RCC 7860 (cell line): ENCODE measurements at places on chromosomes 11 and 22.

DNA sequence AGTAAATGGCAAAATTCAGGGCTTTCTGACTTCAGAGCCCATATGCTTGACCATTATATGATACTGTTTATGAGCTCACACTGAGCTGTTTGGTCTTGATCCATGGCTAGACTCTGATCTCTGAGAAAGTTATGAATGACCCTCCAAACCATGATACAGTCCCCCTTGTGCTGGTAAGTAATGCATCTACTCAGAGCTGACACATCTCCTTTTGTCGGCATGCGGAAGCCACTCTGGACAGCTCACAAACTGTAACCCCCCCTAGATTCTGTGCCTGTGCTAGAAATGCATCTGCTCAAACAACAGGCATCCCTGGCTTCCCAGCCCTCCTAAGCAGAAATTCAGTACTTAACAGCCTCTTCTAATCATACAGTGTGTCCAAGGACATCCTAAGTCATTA, 150.8 kb upstream of the RAG2 start:
- no peak for DNase-seq

- no peak for DNase-seq
These were observed 19.2 kb upstream of the MUC5B start for GRCh38 chr11:1203505-1204271.

DNA sequence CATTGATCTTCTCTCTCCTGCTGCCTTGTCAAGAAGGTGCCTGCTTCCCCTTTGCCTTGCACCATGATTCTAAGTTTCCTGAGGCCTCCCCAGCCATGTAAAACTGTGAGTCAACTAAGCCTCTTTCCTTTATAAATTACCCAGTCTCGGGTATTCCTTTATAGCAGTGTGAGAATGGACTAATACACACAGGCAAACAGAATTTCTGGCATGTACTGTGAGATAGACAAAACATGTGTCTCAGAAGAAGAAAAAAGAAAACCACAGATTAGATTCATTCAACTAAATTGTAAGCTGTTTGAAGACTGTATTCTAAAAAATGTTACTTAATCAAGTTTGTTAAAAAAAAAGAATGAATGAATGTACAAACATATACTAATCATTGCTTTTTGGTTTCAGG, 1.5 kb upstream of the MMP20 start:
- no peak for DNase-seq

GRCh38 chr11:115930886-115931547, 426.8 kb upstream of the CADM1 start:
- peak; percentile 17 for DNase-seq

DNA sequence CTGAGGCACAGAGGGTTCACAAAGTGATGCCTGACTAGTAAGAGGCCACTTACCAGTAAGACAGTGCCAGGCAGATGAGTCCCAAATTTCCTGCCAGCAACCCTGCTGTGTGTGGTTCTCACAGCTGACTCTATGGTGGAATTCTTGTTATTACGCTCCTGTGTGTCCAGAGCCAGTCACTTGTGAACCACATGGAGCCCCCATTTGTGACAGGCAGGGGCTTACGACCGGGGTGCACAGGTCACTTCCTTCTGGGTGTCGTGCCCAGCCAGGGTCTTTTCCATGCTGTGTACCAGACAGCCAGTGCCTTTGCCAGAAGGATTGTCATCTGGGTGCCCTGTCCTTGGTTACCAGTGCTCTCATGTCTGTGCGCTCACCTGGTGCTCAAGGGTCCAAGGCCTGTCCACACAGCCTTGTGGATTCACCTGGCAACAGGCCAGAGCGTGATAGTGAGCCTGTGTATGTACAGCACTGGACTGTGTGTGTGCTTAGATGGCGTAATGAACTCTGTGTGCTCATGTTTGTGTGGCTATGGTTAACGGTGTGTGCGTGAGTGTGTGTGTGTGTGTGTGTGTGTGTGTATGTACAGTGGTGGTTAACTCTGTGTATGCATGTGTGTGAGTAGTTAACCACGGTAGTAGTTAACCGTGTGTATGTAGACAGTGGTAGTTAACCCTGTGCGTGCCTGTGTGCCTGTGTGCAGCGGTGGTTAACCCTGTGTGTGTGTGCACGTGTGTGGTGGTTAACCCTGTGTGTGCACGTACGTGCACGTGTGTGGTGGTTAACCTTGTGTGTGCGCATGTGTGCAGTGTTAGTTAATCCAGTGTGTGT, 18.6 kb downstream of the GRAMD4 start:
- no peak for DNase-seq

DNA sequence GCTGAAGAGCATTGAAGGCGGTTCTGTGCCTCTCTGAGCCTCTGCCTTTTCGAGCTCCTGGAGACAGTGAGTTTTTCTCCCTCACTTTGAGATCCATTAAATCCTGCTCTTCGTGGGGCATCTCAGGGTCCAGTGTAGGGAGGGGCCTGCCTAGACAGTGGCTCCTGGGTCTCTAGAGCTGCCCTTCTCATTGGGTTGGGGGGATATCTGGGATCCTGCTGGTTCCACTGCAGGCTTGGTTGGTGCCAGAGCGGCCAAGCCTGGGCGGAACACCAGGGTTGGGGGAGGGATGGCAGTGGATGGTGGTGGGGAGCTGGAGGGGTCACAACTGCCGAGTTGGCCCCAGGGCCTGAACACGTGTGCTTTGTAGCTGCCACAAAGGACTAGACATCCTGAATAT, 52.2 kb upstream of the CARS1 start:
- no peak for DNase-seq

DNA sequence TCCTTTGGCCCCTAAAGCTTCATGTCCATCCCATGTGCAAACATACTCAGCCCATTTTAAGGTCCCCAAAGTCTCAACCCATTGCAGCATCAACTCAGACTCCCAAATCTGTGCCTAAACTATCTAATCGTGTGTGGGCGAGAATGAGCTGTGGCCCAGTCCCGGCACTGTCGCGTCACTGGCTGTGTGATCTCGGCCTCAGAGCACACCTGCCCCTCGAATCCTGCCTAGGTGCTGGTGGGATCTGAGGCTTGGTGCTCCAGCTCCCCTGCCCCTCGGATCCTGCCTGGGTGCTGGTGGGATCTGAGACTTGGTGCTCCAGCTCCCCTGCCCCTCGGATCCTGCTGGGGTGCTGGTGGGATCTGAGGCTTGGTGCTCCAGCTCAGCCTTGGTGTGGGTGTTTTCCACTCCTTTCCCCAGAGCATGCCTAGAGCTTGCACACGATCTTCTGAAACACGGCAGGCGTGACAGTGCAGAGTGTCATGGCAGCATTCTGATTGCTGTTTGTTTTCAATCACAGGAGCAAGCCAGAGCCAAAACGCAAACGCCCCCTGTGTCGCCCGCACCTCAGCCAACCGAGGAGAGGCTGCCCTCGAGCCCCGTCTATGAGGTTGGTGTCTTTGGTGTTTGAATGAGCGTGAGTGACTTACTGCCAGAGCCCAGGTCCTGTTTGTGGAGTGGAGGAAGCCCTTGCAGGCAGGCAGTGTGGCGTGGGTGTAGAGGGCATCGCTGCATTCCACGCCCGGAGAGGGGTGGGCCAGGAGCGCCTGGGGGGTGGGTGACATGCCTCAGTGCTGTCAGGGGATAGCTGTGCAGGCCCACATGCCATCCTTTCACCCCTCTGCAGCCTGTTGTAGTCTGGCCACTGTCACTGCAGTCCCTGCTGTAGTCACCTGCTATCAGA, 32.6 kb downstream of the CTTN start:
- no peak for DNase-seq

DNA sequence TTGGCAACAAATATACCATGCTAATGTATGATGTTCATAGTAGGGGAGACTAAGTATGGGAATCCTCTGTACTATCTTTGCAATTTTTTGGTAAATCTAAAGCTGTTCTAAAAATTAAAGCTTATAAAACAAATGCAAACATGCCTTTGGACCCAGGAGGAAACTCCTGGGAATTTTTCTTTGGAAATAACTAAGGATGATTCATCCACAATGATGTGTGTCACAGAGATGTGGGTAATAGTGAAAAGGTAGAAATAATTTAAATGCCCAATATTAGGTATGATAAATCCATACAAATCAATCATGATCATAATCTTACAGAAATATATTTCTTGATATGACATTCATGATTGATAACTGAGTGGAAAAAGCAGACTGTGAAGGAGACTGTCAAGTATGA, 135.8 kb downstream of the TRIM44 start:
- DNase-seq: no peak

DNA sequence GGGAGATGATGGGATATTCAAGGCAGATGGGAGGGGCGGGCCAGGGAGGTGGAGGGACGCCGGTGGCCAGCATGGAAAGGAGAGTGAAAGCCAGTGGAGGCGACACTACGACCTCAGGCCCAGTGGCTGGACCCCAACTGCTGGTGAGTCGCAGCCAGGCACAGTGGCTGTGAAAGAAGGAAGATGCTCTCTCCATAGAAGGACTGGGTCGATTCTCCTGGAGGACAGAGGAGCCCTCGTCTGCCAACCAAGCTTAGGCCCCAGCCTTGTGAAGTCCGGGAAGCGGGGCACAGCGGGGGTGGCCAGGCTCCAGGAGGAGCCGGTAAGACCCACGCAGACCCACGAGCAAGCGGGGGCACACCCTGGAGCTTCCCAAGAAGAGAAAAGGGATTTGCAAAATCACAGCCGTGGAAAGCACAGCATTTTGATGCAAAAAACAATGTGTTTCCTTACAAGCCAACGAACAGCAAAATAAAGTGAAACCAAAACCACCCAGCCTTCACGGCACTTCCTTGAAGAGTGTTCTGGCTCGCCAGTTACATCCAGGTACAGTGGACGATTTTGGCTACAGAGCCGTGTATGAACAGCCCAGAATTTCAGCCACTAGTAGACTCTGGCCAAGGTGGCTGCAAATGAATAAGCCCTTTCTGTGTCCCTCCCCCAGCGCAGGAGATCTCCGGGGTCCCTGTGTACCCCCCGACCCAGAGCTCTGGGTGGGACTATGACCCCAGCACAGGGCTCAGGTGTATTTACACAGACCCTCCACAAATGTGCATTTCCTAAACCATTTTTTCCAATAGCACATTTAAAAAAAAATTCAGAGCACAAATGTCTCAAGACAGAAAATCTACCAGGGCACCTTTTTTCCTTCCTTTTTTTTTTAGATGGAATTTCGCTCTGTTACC, 96.9 kb downstream of the TRMU start:
- DNase-seq: no peak

GRCh38 chr11:133697161-133697560, 148.2 kb downstream of the SPATA19 start:
- no peak for DNase-seq

DNA sequence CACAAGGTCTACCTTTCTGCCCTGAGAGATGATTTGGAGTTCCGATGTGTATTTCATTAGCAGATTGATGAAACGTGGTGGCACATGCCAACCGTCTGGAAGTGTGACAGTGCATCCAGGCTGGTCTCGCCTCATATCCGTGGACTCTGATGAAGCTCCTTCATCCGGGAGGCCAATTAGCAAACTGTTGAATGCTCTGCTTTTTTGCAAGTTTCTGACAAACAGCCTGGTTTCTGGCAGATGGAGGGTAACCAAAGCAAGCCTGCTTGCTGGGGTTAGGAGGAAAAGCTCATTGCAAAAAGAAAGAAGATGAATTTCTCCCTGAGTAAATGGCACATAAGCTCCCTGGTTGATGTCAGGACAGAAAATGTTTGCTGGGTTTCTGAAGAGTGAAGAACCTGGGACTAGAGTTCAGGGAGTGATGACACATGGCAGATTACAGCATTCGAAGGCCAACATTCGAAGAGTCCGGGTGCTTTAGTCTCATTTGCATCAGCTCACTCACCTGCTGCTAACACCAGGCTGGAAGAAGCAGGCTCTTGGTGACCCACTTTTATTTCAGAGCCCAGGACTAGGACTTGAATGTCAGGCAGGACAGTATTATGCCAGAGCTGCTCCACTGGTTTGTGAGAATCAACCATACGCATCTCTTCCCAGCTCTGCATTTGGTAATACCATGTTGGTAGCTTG, 135.9 kb upstream of the TTC12 start:
- no peak for DNase-seq

DNA sequence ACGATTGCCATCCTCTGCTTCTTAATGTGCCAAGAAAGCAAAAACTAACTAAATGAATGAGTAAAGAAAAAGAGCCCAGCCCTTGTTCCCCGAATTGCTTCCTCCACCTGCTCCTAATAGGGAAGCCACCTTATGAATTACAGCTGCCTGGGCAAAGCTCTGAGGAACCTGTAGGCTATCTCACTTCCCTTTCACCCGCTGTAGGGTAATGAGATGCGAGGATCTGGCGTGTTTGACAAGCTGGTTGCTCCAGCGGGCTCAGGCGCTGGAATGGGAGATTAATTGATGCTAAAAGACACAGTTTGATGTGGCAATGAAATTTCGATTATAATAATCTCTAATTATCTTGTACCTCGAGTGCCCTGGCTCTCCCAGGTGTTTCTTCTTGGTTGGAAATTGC, 256.4 kb downstream of the NTM start:
- DNase-seq: no peak

DNA sequence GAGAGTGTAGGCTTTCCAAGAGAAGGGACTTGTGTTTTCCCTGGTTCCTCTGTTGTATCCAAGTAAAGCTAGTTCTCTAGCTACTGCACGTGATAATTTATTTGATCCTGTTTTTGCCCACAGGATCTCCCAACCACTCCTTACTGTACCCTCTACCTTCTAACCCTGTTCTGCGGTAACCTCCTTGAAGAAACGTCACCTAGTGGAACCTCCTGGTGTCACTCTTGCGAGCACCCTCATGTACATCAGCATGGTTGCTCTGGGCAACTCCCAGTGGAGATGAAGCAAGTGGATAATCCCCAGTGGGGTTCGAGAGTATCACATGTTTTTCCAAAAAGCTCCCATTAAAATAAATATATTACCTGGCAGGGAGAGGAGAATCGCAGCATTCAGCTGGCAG, 108.9 kb upstream of the CLMP start:
- no peak for DNase-seq

DNA sequence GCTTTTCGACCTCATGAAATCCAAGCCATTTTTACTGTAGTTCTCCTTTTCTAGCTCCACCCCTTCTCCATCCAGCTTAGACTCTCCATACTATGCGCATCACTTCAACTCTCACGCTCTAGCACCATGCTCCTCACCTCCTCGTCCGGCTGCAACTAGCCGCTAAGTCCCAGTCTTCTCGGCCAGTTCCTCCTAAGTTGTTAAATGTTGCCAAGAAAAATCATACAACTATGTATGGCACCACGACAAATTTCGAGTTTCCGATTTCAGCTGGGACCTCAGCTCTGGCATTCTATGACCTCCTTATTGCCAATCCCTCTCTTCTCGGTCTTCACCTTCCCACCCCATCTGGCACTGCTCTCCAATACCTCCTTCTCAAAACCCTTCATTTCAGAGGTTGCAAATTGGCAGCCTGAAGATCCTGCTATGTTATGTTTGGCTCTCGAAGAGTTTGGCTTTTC, 1.0 kb downstream of the ZNF70 start:
- DNase-seq: no peak

GRCh38 chr22:36893262-36893661, 20.2 kb upstream of the CSF2RB start:
- DNase-seq: no peak

GRCh38 chr11:91231226-91231625, 993.4 kb upstream of the FAT3 start:
- DNase-seq: no peak

GRCh38 chr11:119078675-119079420, 5.8 kb upstream of the HMBS start:
- DNase-seq: no peak

DNA sequence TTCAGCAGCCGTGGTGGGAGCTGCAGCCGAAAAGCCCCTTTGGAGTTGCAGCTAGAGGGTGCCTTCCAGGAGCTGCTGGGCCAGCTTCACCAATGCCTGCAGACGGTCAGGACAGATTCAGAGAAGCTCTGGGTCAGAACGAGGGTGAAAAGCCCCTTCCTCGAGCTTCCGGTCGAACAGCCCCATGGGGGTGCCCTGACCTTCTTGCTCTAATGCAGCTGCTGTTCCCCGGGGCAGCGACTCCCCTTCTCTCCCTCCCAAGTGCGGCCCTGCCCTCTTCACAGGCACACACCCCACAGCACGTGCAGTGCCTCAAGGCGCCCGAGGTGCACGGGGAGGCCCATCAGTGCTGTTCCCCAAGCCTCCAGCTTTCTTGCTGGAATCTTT, 9.6 kb upstream of the IFITM3 start:
- DNase-seq: no peak
